ENCODE measurements at places on chromosomes 4 and X. TPM values are rescaled to one million over a fixed set of nuclear protein-coding genes. Genes with fewer than 3 reads are reported as not detected.
A peak's percentile ranks its signal among the peaks of the same experiment; 100 is the strongest.

- DNase-seq: no peak
These were observed 14.5 kb upstream of the SLC7A11 start for GRCh38 chr4:138256608-138257007.

DNA sequence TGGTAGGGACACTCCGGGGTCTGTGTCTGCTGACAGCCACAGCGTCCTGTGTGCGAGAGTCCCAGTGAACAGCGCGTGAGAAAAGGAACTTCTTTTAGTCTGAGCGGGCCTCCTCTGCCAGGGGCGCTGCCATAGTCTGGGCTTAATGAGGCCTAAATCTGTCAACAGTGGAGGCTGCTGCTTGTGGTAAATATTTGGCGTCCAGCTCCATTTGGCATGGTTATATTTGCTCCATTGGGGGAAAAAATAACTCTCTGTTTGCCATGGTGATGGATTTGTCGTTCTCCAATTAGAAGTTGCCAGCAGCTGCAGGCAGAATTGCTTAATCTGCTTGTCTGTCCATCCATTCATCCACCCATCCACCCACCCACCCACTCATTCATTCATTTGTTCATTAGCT lies 71.4 kb upstream of the PSAPL1 start:
- DNase-seq: no peak

- DNase-seq: no peak
These were observed 20.4 kb downstream of the MSANTD1 start for GRCh38 chr4:3269105-3269927.

DNA sequence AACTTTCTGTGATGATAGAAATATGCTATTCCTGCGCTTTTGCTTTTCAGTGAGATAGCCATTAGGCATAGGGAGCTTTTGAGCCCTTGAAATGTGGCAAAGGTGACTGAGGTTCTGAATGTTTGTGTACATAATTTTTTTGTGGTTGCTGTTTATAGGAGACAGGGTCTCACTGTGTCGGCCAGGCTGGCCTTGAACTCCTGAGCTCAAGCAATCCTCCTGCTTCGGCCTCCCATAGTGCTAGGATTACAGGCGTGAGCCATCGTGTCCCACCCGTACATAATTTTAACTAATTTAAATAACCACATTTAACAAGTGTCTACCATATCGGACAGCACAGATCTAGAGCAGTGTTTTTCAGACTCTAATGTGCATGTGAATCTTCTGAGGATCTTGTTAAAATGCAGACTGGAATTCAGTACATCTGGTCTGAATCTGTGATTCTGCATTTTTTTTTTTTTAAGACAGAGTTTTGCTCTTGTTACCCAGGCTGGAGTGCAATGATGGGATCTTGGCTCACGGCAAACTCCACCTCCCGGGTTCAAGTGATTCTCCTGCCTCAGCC lies 45.3 kb downstream of the CASP6 start:
- no peak for DNase-seq

DNA sequence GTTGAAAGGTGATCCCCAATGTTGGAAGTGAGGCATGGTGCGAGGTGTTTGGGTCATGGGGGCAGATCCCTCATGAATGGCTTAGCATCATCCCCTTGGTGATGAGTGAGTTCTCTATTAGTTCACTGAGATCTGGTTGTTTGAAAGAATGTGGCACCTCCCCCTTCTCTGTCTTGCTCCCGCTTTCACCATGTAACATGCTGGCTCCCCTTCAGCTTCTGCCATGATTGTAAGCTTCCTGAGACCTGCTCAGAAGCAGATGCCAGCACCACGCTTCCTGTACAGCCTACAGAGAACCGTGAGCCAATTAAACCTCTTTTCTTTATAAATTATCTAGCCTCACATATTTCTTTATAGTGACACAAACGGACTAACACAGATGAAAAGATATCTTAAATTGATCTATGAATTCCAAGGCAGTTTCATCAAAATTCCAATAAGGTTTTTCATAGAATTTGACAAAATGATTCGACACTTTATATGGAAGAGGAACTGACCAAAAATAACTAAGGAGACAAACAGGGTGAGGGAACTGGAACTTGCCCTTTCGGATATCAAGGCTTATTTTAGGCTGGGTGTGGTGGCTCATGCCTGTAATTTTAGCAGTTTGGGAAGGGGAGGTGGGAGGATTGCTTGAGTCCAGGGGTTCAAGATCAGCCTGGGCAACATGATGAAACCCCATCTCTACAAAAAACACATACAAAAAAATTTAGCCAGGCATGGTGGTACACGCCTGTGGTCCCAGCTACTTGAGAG lies 56.9 kb upstream of the OGT start:
- no peak for DNase-seq

DNA sequence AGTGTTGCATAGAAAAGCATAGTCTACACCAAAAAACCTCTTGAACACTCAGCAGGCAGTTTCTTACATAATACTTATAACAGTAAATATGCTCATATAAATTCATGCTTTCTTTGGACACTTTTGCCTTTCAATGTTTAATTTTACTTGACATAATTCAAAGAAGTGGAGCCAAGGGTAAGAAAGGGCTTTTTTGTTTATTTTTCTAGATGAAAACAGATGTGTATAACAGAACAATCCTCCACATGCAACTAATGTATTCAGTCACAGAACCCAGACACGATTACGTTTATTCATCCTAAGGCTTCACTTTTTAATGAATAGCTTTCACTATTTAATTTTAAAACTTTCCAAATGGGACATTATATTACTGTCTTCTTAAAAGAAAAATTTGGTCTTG lies 58.0 kb upstream of the PTPN13 start:
- DNase-seq: no peak

DNA sequence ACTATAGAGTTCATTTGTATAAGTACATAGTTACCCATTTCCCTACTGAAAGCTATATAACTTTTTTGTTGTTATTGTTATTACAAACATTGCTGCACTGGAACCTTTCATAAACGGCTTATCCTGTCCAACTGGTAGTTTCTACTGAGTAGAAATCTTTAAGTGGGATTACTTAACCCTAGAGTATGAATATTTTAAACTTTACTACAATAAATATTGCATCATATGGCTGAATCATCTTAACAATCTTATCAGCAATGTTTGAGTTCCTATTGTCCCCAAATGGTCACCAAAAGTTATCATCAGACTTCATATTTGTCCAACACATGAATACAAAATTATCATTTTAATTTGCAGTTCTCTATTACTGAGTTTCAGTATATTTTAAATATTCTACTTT lies 40.5 kb downstream of the LCORL start:
- no peak for DNase-seq

DNA sequence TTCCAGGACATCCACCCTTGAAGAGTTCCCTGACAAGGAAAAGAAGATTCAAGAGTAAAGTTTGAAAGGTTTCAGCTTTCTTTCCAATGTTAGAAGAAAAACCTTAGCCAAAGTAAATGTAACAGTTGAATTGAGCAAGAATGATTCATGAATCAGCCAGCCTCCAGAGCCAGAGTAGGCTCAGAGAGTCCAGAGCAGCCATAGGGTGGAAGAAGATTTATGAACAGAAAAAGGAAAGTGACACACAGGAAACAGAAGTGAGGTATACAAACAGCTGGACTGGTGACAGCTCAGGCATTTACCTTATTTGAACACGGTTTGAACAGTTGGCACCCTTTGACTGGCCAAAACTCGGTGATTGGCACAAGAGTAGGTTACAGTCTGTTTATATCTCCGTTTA lies 63.2 kb downstream of the QDPR start:
- DNase-seq: peak; percentile 41

- DNase-seq: no peak
These were observed 19.9 kb downstream of the PHKA2 start for GRCh38 chrX:18964026-18964425.

GRCh38 chr4:173288296-173288695 lies 45.9 kb downstream of the HMGB2 start:
- peak; percentile 54 for DNase-seq

- DNase-seq: no peak
These were observed 29.2 kb downstream of the SEC24B start for GRCh38 chr4:109462802-109463201.

GRCh38 chr4:98778206-98778605 lies 119.8 kb upstream of the TSPAN5 start:
- DNase-seq: no peak

DNA sequence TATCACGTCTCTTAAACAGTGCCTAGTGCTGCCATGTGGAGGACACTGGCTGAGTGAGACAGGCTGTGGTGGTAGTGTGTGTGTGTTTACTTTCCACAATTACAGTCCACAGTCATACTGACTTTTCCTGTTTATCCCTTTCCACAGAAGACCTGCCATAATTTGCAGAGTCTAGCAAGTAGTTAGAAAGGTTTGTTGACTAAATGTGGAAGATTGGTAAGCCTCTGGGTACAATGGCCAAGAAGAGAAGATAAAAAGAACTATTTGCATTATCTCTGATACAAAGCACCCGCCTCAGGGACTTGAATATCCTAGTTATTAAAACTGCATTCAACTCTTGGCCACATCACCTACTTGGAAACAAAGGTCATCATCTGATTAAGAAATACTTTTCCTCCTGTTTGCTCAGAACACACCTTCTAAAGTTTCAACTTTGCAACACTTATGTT lies 89.1 kb downstream of the FAM13A start:
- DNase-seq: no peak

DNA sequence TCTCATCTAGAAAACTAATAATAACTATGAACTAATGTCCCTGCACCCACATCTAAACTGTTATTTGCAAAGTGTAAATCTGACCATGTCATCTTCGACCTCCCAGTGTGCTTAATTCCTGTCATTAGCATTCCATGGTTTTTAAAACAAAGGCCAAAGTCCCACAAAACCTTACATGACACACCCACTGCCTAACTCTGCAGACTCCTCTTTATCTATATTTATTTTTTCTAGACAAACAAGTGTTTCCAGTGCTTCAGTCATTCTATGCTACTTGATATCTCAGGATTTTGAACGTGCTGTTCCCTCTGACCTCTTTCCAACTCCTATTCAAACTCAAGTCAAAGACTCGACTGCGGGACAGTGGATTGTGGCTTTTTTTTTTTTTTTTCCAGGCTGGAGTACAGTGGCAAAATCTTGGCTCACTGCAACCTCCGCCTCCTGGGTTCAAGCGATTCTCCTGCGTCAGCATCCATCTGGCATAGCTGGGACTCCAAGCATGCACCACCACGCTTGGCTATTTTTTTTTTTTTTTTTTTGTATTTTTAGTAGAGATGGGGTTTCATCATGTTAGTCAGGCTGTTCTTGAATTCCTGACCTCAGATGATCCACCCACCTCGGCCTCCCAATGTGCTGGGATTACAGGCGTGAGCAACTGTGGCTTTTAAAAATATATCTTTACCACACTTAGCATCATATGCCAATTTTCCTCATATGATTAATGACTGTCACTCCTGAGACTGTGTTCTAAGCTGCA lies 1511.0 kb downstream of the ARAP2 start:
- no peak for DNase-seq

DNA sequence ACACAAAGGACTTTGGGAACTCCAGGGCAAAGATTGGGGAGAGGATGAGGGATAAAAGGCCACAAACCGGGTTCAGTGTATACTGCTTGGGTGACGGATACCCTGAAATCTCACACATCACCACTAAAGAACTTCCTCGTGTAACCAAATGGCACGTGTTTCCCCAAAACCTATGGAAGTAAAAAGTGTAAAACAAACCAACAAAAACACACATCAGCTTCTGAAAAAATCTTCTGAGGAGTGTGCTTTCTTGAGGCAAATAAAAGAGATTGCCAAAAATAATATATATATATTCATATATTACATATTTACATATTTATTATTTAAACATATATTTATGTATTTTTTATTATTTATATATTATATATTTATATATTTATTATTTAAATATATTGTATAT lies 3.9 kb downstream of the P2RY8 start:
- no peak for DNase-seq

GRCh38 chr4:76003035-76003434 lies 4.3 kb downstream of the CXCL9 start:
- no peak for DNase-seq

DNA sequence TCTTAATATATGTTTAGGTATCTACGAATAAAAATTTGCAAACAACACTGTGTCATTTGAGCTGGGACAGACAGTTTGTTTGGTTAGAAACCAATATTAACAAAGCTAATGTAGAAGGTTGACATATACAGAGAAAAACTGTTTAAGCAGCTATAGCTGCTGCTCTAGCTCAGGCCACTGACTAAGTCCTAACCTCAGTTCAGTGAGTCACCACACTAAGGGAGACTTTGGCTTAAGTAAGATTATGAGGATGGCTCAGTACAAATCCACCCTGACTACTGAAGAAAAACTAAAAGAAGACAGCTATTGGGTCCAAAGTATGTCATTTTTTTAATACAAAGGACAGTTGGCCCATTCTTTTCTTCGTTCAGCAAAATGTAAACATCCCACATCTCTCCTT lies 717.3 kb upstream of the ACTRT1 start:
- DNase-seq: no peak

DNA sequence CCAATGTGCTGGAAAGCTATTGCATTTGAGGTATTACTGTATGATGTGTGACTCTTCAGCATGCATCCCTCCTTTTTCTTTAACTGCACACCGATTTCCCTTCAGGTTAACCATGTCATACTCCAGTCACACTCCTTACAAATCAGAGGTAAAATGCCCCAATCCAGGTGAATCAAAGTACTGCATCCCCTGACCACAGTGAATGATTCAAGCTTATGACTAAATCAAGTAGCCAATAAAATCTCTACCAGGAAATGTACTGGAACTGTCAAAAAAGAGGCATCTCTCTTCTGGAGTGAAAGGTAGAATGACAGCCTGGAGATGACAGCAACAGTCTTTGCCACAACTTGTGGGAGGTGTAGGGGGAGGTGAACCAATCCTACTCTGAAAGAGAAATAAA lies 10.4 kb downstream of the ADAMTS3 start:
- DNase-seq: no peak

DNA sequence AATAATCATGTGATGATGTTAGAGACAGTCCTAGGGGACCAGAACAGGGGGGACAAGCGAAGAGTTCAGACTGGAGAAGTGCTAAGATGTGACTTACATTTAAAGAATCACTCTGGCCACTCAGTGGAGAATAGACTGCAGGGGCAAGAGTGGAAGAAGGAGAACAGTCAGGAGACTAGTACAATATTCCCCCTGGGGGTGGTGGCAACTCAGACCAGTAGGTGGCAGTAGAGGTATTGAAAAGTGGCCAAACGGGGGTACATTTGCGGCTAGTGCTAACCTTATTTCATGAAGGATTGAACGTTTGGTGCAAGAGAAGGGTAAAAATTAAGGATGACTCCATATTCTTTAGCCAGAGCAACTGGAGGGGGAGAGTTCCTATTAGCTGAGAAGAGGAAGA lies 2.7 kb upstream of the BMX start:
- peak; percentile 34 for DNase-seq

GRCh38 chrX:101605728-101606127 lies 12.1 kb downstream of the ARMCX6 start:
- no peak for DNase-seq

- no peak for DNase-seq
These were observed 111.9 kb downstream of the SORBS2 start for GRCh38 chr4:185700048-185700447.

GRCh38 chr4:9969526-9970398 lies 51.5 kb downstream of the SLC2A9 start:
- DNase-seq: no peak

LPAR4 gene
- 0.27 TPM for total RNA-seq

PITX2 gene
- total RNA-seq: not detected

FGD1 gene
- under 0.01 TPM for total RNA-seq

SLC35A2 gene
- total RNA-seq: 14.3 TPM

GPC3 gene
- total RNA-seq: under 0.01 TPM

AKAP17A gene
- total RNA-seq: 71.1 TPM

CTAG1A gene
- not detected for total RNA-seq

P2RY8 gene
- 114 TPM for total RNA-seq

MAMLD1 gene
- total RNA-seq: under 0.01 TPM

GC gene
- total RNA-seq: not detected

Measured in hematopoietic multipotent progenitor cell (in vitro differentiated cells).